ENCODE measurements at places on chromosomes 5 and 9.

DNA sequence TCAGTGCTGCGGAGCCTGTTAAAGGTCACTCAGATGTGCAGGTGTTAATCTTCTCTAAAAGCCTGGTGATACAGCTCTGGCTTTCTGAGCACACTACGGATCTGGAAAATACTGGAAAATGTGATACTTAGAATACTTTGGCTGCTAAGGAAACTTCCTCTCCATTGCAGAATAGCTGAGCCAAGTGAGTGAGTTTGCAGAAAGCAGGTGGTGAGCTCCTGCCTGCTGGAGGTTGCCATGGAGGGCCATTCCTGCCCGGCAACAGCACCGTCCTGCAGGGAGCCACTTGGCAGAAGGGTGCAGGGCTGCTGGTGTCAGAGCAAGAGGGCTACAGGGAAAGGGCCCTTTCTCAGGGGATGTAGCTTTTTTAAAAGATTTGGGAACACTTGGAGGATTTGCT, 40.7 kb downstream of the SECISBP2 start:
- DNase-seq: no peak

DNA sequence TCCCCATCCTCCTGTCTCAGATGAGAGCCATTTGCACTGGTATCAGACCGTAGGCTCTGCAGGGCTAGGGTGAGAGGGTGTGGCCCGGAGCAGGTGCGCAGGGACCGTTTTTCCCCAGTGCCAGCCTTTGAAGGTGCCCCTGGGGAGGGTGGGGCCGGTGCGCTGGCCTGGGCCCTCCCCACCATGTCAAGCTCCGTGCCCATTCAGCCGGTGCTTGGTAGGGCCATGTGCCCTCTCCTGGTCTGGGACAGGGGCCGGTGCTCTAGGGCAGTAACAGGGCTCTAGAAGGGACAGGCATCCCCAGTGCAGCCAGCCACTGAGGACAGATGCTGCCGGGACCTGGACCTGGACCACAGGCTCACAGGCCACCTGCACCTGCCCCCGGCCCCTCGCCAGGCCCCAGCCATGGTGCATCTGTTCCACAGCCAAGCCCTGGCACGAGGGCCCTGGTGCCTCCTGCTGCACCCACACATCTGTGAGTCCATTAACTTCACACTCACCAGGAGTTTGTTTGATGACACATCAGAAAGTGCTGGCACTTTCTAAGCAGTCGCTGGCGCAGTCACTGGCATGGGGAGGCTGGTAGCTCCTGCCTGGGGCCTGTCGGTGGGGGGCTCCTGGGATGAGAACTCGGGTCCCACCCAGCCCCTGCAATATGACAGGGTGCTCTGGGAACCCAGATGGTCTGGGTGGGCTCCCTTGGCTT, 5.0 kb upstream of the QRFP start:
- no peak for DNase-seq

- peak; percentile 10 for DNase-seq
These were observed 614.3 kb downstream of the ACTL7B start for GRCh38 chr9:108241384-108242073.

GRCh38 chr9:109256336-109256735, 64.5 kb downstream of the EPB41L4B start:
- no peak for DNase-seq

GRCh38 chr9:104009826-104010225, 84.3 kb upstream of the SMC2 start:
- peak; percentile 23 for DNase-seq

- DNase-seq: no peak
These were observed 148.5 kb downstream of the C9orf152 start for GRCh38 chr9:110059461-110059860.

DNA sequence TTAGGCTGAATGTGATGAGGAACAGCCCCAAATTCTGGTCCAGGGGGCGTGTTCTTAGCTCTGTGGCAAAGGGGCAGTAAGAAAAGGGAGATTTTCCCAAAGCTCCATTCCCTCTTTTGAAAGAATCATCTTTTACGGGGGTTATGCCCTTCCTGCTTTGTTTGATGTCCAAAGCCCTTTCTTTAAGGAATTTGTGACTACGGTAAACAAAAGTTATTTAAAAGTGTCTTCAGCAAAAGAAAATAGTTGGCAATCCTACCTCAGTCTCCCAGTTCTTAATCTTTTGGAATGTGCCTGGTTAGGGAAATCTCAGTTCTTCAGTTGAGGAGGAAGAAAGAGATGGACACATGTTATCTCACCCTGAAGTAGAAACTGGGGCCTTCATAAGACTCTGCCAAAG, 24.4 kb upstream of the ARSI start:
- no peak for DNase-seq

GRCh38 chr9:134943836-134944235, 26.1 kb upstream of the FCN1 start:
- DNase-seq: no peak

DNA sequence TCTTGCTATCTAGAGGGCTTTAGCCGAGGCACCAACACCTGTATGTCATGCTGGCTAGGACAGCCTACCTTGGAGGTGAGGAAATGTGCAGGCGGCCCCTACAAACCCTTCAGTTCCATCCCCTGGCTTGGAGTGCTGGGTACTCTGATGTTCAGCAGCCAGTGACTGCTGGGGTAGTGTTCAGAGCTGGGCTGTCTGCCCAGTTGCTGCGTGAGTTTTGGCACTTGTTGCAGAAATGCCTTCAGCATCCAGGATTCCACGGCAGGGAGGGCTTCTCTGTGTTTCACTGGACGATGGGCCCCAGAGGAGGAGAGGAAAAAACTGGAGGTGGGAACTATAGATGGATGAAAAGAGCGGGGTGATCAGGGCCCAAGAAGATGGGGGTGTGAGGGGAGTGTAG, 10.4 kb downstream of the SWI5 start:
- peak; percentile 64 for DNase-seq

DNA sequence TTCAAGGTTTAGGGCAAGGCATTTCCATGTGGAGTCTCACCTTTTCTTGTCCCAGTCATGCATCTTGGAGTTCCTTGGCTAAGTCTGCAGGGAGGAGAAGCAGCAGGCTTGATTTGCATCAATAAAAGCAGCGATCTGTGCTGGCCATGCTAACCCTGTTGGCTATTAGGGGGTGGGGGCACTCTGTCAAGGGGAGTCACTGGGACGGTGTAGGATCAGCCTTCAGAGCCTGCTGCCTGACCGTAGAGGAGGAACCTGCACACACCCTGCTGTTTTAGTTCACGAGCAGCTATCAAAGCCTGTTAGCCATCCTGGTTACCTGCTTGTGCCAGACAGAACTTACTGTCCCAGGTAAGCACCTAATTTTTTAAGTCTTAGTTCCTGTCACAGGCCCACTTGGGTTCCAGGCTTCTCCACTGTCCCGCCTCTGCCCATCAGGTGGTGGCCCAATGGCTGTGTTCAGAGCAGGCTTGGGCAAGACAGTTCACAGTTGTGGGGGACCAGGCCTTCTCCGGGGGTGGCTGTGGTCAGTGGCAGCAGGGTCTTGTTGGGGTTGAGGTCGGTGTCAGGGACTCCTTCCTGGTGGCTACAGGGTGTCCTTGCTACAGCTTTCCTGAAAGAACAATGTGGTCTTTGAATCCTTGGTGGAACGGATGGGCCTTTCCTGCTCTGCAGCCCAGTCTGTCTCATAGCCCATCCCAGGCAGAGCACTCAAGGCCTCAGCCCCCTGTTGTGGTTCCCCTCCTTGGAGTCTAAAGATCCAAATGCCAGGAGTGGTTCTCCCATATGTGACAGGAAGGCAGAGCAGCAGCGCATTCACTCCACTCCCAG, 43.7 kb downstream of the SECISBP2 start:
- DNase-seq: no peak

DNA sequence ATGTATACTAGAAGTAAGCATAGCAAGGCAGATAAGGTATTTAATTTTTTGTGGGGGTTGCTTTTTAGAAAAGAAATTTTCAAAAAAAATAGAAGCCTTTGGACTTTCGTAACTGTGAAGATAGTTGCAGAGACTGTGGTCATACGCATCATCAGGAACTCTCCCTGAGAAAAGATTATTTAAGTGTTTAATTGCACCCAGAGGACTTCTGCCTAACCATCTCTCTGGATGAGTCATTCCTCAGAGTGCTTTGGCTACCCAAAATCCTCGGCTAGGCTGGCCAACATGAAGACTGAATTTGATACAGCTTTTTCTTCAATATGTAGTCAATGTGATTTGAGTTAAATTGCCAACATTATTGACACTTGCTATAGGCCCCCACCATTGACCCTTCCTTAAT, 296.4 kb downstream of the TLR4 start:
- DNase-seq: no peak

DNA sequence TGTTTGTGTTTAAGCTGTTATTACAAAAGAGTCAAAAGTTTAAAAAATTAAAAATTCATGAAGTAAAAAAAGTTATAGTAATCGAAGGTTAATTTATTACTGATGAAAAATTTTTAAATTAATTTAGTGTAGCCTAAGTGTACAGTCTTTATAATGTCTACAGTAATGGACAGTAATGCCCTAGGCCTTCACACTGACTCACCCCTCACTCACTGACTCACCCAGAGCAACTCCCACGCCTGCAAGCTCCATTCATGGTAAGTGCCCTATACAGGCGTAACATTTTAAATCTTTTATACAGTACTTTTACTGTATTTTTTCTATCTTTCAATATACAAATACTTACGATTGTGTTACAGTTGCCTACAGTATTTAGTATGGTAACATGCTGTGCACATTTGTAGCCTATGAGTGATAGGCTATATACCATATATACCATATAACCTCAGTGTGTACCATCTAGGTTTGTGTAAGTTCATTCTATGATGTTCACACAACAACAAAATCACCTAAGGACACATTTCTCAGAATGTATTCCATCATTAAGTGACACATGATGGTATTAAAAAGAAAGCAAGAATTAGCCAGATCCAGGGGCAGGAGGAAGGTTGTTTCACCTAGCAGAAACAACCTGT, 40.1 kb downstream of the DCAF10 start:
- DNase-seq: peak; percentile 82

DNA sequence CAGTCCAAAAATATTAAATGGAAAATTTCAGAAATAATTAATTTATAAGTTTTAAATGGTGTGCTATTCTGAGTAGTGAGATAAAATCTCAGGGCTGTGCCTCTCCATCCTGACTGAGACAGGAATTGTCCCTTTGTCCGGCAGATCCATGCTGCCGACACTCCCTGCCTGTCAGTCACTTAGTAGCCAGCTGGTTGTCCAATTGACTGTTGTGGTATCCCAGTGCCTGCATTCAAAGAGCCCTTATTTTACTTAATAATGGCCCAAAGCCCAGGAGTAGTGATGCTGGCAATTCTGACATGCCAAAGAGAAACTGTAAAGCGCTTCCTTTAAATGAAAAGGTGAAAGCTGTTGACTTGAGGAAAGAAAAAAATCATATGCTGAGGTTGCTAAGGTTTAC, 157.5 kb downstream of the ENC1 start:
- DNase-seq: no peak

DNA sequence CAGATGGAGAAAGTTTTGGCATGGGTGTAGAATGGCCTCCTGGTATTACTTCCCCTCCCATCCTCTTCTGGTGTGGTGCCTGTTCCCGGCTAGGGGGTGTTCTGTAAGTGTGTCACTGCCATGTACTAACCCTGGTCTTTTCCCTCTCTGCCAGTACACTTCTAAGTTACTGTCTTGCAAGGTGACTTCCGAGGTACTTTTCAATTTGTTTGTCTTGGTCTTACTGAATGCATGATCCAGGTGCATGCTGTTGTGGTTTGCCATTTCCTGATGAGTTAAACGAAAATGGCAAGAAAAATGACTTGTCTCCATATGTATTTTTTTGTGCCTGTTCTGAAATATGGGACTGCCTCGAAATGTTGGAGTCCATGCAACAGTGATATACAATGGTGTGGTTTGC, 46.0 kb downstream of the C9orf152 start:
- no peak for DNase-seq

GRCh38 chr9:72202009-72202408, 52.8 kb downstream of the GDA start:
- DNase-seq: no peak

DNA sequence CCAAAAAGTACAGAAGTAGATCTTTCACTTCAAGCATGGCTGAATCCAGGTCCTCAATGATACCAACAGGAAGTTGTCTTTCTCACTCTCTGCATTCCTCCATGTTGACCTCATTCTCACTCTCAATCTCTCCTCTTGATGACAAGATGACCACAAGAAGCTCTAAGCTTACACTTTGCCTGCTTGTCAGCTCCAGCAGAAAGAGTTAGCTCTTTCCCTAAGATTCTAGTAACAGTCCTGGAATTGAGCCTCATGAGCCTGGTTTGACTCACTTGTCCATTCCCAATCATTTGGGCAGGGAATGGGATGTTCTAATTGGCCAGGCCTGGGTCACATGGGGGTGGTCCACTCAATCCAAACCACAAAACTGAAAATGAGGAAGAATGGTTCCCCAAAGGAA, 3.3 kb upstream of the CLTA start:
- DNase-seq: peak; percentile 58

DNA sequence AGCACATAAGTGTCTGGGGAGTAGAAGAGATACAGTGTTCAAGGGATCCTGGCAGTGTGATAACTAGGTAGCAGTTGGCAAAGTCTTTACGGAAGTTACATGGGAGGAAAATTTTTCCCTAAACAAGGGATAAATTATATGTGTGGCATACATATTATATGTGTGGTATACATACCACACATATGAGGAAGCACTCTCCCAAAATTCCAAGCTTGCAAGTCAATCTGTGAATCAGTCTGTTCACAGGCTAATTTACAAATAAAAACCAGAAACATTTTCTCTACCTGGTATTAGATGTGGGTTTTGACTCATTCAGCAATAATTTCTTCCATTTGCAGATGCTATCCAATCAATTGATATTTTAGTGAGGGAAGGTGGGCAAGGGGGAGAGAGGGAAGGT, 110.0 kb downstream of the ISOC1 start:
- peak; percentile 19 for DNase-seq

DNA sequence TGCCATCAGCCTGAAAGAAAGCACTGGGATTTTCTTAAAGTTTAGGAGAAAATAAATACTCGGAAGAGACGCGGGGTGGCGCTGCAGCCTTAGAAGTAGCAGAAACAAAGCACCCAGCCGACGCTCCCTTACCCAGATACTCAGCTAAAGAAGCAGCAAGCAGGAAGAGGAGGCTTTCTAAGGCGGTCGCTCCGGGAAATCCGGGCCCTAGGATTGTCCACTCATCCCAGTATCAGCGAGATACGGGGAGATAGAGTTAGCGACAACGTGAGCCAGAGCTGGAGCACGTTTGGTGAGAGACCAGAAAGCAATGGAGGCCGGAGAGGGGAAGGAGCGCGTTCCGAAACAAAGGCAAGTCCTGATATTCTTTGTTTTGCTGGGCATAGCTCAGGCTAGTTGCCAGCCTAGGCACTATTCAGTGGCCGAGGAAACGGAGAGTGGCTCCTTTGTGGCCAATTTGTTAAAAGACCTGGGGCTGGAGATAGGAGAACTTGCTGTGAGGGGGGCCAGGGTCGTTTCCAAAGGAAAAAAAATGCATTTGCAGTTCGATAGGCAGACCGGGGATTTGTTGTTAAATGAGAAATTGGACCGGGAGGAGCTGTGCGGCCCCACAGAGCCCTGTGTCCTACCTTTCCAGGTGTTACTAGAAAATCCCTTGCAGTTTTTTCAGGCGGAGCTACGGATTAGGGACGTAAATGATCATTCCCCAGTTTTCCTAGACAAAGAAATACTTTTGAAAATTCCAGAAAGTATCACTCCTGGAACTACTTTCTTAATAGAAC, at the start of gene PCDHB2:
TSS of gene PCDHB2 (plus strand) at position 135 of the 782 bp plus-strand sequence. CDS start at position 311, 176 bp downstream.
- peak; percentile 17 for DNase-seq
